Activated CD4-positive, alpha-beta memory T cell treated with anti-CD3 and anti-CD28 coated beads, Interleukin-2, amount 10 ng/mL, durations not matched to agents 7 days and 5 days (primary cell): ENCODE measurements at places on chromosomes 3 and 15. TPM values are rescaled to one million over a fixed set of nuclear protein-coding genes. Genes with fewer than 3 reads are reported as not detected.

The PRTG gene
- total RNA-seq = not detected

The CDHR4 gene
- total RNA-seq = not detected

The CCDC13 gene
- total RNA-seq = 0.83 TPM

The IL12A gene
- 1.4 TPM for total RNA-seq

The DUOXA2 gene
- not detected for total RNA-seq

The CNTN6 gene
- not detected for total RNA-seq

The MGLL gene
- 1.7 TPM for total RNA-seq

The ACKR4 gene
- total RNA-seq = not detected

The ZNF620 gene
- total RNA-seq = 6.3 TPM

The FBN1 gene
- 1.3 TPM for total RNA-seq

The NXPE3 gene
- total RNA-seq = 22.4 TPM

The NR2F2 gene
- total RNA-seq = not detected

The RARRES1 gene
- not detected for total RNA-seq

The CMC1 gene
- 21.0 TPM for total RNA-seq

The BDH1 gene
- 54.2 TPM for total RNA-seq

The ITIH4 gene
- total RNA-seq = 16.0 TPM

The ADCY5 gene
- not detected for total RNA-seq

The SLMAP gene
- 55.6 TPM for total RNA-seq

The ASB14 gene
- total RNA-seq = not detected

The SLC7A14 gene
- total RNA-seq = not detected
